Urinary bladder (tissue), 4 donors: ENCODE measurements at places on chromosomes 7 and 10. TPM values are rescaled to one million over a fixed set of nuclear protein-coding genes. Genes with fewer than 3 reads are reported as not detected.

GRCh38 chr10:55215699-55216098 lies 414.7 kb upstream of the PCDH15 start:
- DNase-seq, result no peak

GRCh38 chr10:49549640-49550346 lies 10.9 kb upstream of the ERCC6 start:
- no peak for DNase-seq

Gene PITX3
- 0.08 TPM for polyA plus RNA-seq

Gene TUBAL3
- polyA plus RNA-seq, result 0.05 TPM

Gene FAM13C
- 5.9 TPM for polyA plus RNA-seq

GRCh38 chr7:17121671-17122070 lies 176.8 kb upstream of the AHR start:
- no peak for DNase-seq

Gene VCL
- 277 TPM for polyA plus RNA-seq

GRCh38 chr7:35792472-35792871 lies 8.4 kb upstream of the SEPTIN7 start:
- no peak for DNase-seq

Gene PIP
- polyA plus RNA-seq, result not detected

- no peak for DNase-seq
These were observed 73.3 kb downstream of the CXCL12 start for GRCh38 chr10:44311563-44312051.

DNA sequence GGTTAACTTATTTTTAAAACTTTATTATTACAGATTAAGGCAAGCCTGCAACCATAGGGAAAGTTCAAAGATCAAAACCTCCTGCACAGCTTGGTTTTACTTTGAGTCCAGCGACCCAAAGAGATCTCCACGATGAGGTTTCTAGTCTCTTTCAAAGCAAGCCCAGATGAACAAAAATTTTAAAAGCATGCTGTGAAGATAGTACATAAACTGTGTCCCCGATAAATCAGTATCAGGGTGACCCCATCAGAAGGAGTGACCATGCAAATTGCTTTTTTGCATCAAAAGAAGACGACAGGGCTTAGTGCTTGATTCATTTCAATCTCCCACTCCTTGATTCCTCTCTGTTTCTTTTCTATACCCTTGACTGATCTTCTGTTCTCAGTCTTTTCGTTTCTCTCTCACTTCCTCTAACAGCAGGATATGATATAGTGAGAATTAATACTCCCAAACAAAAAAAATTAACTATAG lies 16.0 kb upstream of the DNTT start:
- no peak for DNase-seq

GRCh38 chr7:99287779-99288534 lies 15.3 kb downstream of the MYH16 start:
- no peak for DNase-seq

DNA sequence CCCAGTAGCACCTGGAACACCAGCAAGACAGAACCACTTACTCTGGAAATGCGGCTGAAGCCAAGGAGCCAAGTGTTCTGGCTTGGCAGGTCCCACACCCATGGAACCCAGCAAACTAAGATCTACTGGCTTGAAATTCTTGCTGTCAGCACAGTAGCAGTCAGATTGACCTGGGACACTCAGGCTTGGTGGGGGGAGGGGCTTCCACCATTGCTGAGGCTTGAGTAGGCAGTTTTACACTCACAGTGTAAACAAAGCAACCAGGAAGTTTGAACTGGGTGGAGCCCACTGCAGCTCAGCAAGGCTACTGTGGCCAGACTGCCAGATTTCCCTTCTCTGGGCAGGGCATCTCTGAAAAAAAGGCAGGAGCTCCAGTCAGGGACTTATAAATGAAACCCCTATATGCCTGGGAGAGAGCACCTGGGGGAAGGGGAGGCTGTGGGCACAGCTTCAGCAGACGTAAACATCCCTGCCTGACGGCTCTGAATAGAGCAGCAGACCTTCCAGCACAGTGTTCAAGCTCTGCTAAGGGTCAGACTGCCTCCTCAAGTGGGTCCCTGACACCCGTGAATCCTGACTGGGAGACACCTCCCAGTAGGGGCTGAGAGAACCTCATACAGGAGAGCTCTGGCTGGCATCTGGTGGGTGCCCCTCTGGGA lies 121.2 kb downstream of the MTERF1 start:
- peak; percentile 6 for DNase-seq

- no peak for DNase-seq
These were observed 261.9 kb downstream of the MAD1L1 start for GRCh38 chr7:1970895-1971294.

GRCh38 chr10:12420530-12421120 lies 71.3 kb downstream of the CAMK1D start:
- no peak for DNase-seq

Gene OGDH
- 83.5 TPM for polyA plus RNA-seq

Gene BTBD16
- 10.2 TPM for polyA plus RNA-seq

GRCh38 chr10:31723106-31723750 lies 205.4 kb downstream of the ARHGAP12 start:
- no peak for DNase-seq

Gene NODAL
- not detected for polyA plus RNA-seq

GRCh38 chr10:93199191-93199751 lies 125.6 kb downstream of the CYP26A1 start:
- DNase-seq, result peak; percentile 49

DNA sequence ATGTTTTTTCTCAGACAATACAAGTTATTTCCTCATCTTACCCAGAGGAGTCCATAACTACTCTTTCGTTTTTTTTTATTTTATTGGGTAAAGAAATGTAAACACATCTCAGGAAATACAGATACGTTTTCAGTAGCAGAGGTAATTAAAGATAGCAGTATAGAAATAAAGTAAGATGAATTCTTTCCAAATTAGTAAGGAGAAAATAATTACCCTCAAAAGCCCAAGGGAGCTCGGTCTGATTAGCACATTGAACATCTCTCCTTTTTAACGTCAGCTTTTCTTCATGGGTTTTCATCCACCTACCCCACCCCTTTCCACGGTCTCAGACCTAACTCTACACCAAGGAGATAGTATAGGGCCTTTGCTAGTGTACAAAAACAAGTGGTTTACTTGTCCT lies 294.2 kb downstream of the GRID1 start:
- DNase-seq, result no peak

Gene C7orf33
- polyA plus RNA-seq, result not detected

DNA sequence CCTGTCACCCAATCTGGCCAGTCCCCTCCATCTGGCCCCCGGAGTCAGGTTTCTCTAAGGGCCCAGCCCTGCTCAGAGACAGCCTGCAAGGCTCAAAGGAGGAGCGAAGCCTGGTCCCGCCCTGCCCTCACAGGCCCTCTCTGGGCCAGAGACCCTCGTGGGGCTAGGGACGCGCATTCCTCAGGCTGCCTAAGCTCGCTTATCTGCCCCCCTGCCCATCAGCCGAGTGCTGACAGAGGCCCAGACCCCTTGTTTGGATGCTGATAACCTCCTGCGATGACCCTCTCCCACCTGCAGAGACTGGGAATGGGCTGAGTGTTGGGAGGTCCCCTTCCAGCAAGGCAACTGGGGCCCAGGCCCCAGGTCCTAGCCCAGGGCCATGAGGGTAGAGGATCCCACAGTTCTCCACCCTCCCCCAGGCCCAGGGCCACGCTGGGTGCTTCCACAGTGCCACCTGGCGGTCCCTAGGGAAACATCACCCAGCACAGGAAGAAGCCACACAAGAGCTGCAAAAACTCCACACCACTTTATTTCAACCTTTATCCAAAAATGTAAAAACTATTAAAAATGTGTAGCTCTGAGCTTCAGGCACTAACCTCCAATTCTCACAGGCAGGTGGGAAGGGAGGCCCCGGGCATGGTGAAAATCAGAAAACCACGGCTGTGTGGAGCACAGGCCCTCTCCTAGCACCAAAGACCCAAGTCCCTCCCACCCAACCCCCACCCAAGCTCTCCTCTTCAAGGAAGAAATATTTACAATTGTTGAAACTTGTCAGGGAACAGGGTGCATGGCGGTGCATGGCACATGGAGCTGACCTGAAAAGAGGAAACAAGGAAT lies 2.2 kb downstream of the NPM3 start:
- no peak for DNase-seq

GRCh38 chr10:85317827-85318226 lies 989.4 kb downstream of the CCSER2 start:
- no peak for DNase-seq

DNA sequence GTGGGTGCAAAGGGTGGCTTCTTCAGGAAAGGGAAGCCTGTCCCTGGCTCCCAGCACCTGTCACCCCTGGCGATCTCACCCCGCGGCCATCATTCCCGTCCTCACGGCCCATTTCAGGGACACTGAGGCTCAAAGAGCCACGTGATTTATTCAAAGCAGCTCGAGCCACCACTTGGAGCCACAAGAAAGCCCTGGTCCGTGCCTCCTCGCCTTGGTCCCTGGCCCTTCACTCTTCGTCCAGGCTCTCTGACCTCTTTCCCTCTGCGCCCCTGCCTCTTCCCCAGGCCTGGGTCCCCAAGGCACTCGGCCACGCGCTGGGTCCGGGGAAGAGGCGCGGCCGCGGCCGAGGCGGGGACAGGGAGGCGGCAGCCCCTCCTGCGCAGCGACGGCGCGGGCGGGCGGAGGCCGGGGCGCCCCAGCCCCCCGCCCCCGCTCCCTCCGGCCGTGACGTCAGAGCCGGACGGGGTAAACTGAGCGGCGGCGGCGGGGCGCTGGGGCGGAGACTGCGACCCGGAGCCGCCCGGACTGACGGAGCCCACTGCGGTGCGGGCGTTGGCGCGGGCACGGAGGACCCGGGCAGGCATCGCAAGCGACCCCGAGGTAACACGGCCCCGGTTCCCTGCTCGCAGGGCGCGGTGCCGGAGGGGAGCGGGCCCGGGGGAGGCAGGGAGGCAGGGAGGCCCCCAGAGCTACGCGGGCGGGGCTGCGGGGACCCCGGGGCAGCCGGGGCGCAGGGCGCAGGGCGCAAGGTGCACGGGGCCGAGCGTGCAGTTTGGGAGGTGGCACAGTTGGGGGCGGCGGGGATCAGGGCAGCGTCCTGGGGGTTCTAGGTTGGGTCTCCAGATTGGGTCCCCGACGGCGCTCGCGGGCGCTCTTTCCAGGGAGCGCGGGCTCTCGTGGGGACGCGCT lies at the start of gene SLC18A2:
Gene SLC18A2, plus strand, starts transcription at position 494 of the 909 bp plus-strand sequence. CDS start 580 bp downstream, outside the sequence.
- no peak for DNase-seq

GRCh38 chr7:93407239-93407638 lies 167.3 kb downstream of the CALCR start:
- no peak for DNase-seq

Gene PRKG1
- polyA plus RNA-seq, result 17.1 TPM

GRCh38 chr7:50621206-50621605 lies 56.0 kb upstream of the DDC start:
- DNase-seq, result no peak

DNA sequence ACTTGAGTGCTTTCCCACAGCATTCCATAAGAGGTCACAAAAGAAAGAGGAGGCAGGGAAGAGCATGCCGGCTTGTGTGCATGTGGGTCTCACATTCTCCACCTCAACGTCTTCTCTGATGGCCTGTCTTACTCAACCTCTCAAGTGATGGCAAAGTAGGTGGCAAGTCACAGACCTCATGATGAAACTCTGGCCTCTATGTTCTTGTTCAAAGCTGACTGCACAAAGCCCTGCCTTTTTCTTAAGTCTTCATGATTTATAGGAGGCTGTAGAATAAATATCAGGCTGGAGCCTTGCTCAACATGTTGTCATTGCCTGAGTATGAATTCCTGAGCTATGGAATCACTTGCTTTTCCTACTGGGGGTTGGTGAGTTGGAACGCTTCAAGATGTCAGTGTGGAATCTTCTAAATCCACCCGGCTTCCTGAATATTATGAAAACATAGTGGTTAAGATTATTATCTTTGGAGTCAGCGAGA lies 213.6 kb upstream of the INHBA start:
- peak; percentile 8 for DNase-seq

GRCh38 chr10:8453587-8453986 lies 399.1 kb downstream of the GATA3 start:
- DNase-seq, result no peak

DNA sequence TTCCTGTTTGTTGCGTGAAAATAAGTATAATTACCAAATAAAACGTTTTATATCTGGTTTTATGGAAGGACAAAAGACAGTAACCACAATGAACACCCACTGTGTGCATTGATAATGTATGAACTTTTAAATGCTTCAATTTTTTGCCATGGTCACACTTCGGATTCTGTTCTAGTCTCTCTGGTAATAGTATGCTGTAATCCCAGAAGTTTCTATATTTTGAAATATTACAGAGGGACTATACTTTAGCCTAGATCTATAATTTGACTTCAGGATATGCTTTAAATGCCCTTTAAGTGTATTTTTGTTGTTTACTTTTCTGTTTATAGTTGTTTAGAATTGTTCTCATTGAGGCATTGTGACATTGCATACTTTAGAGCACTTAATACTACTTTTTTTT lies 1.5 kb downstream of the ZNF518A start:
- no peak for DNase-seq

GRCh38 chr10:3631701-3632330 lies 153.2 kb downstream of the KLF6 start:
- DNase-seq, result no peak

- DNase-seq, result no peak
These were observed 146.5 kb downstream of the SFMBT2 start for GRCh38 chr10:7264313-7264756.

Gene PHKG1
- polyA plus RNA-seq, result 13.0 TPM

Gene PTN
- polyA plus RNA-seq, result 36.1 TPM

DNA sequence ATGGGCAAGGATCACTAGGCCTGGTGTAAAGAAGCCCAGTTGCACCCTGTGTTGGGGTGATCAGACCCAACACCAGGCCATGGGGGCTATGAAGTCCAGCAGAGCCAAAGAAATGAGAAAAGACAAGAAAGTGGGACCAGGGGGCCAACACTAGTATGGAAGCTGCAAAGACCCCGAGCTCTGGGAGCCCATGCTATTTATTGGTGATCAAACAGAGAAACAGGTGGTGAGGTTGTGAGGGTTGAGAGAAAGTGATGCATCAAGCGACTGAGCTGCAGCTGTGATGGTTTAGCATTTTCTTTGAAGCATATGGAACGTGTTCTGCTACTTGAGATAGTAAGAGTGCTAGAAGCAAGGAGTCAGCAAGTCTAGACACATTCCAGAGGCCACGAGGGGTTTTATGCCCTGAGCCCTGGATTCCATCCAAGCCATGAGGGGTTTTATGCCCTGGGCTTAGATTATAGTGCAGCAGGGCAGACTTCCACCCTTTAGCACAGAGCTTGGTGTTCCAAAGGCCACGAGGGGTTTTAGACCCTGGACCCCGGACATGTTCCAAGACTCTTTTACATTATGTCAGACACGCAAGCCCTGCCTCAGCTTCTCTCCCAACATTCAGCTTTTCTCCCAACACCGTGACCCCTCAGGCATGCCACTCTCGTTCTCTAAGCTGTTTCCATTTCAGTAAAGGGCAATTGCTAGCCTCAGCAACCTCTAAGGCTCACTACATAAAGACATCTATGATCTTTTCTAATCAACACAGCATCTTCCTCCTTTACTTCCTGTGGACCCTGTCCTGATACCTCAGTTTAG lies 43.1 kb upstream of the GPAM start:
- no peak for DNase-seq

- peak; percentile 11 for DNase-seq
These were observed 128.4 kb downstream of the ABCA13 start for GRCh38 chr7:48299580-48300169.

DNA sequence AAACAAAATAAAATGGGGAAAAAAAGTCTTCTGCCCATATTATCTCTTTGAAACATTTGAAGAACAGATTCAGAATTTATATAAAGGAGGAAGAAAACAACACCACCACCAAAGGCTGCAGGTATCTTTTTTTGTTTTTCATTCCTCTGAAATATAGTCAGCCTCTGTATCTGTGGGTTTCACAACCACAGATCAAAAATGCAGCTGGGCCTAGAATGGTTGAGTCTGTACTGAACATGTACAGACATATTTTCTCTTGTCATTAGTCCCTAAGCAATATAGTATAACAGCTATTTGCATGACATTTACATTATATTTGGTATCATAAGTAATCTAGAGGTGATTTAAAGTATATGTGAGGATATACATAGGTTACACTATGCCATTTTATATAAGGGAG lies 559.7 kb upstream of the LRRN3 start:
- DNase-seq, result no peak
